ENCODE measurements at places on chromosomes 5 and 9.
A peak's percentile ranks its signal among the peaks of the same experiment; 100 is the strongest.

DNA sequence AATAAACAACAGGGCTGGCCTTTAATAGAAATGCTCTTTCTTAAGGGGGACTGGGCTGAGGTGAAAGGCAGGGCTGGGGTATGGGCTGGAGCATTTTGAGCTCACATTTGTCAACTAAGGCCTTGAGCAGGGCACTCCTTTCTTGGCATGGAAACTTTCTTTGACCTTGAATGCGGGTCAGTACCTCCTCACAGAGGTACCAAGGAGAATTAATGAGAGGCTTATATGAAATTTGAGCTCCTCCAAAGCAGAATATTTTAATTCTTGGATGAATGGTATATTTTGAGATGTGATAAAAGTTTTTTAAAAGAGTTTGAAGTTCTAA is 3.1 kb downstream of the CYSTM1 start:
- no peak for DNase-seq

DNA sequence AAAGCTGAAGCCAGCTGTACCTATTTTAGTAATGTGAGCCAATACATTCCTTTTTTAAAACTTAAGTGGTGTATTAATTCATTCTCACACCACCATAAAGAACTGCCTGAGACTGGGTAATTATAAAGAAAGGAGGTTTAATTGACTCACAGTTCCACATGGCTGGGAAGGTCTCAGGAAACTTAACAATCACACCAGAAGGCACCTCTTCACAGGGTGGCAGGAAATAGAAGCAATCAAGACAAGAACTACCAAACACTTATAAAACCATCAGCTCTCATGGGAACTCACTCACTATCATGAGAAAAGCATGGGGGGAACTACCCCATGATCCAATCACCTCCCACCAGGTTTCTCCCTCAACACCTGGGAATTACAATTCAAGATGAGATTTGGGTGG is 21.0 kb downstream of the ESM1 start:
- DNase-seq, result no peak

GRCh38 chr9:116361547-116361946 is 208.0 kb downstream of the PAPPA start:
- no peak for DNase-seq

DNA sequence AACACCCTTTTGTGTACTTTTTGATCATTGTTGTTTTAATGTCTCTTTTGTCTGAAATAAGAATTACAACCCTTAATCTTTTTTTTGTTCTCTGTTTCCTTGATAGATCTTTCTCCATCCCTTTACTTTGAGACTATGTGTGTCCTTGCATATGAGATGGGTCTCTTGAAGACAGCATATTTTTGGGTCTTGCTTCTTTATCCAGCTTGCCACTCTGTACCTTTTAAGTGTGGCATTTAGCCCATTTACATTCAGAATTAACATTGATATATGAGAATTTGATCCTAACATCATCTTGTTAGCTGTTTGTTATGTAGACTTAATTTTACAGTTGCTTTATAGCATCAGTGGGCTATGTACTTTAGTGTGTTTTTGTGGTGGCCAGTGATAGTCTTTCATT is 382.5 kb downstream of the MED10 start:
- no peak for DNase-seq

GRCh38 chr5:72451741-72452505 is 55.3 kb downstream of the ZNF366 start:
- peak; percentile 96 for DNase-seq

- no peak for DNase-seq
These were observed 107.7 kb downstream of the DMAC1 start for GRCh38 chr9:7691909-7692308.

- no peak for DNase-seq
These were observed 62.9 kb downstream of the COL5A1 start for GRCh38 chr9:134704498-134704897.

DNA sequence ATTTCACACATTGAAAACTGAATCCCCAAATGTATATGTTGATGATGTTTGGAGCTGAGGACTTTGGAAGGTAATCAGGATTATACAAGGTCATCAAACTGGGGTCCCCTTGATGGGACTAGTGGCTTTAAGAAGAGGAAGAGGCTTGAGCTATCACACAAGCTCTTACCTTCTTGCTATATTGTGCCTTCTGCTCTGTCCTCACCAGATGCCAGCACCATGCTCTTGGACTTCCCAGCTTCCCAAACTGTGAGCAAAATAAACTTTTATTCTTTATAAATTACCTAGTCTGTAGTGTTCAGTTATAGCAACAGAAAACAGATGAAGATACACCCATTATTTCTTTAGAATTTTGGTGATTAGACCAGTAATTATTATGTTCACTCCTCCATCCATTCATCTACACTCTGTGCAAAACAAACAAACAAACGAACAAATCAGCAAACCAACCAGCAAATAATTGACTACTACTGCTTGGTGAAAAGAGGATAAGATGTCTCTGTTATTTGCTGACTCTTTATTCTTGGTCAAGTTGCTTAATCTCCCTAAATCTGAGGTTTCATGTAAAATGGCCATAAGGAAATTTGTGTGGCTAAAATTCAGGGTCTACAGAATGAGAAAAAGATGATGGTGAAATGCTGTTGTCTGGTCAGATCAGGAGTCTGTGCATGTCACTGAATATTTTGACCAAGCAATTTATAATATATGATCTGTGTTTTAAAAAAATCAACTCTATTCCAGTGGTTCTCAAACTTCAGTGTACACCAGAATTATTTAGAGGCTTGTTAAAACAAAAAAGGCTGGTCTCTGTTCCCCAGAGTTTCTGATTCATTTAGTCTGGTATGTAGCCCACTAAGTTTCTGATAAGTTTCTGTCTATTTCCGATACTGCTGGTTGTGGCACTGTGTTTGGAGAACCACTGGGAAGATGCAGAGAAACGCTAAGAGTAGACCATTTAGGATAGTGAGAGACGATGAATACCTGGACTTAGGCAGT is 854.1 kb downstream of the MAT2B start:
- DNase-seq, result no peak

DNA sequence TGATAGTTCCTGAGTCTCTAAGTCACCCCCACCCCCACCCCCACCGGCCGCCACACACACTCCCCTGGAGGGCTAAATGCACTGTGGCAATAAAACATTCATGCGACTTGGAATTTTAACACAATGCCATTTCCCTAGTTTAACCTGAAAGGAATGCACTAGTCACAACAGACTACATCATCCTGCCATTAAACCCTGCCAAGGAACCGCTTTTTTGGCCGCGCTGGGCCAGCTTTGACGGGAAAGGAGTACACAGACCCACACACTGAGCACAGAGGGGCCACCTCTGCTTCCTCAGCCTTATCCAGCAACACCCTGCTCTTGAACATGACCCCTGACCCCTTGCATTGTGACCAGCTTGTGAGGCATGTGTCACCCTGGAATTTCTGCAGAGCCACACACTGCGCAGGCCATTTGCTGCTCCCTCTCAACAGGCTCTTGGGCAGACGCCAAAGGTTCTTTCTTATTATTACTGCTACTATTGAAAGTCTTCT is 165.3 kb downstream of the BNC2 start:
- DNase-seq, result peak; percentile 94

GRCh38 chr9:137582286-137582860 is 3.6 kb upstream of the DPH7 start:
- DNase-seq, result no peak

- DNase-seq, result no peak
These were observed 56.7 kb upstream of the CXCL14 start for GRCh38 chr5:135635451-135635850.

GRCh38 chr5:141236516-141237313 is 8.5 kb upstream of the PCDHB15 start:
- no peak for DNase-seq

DNA sequence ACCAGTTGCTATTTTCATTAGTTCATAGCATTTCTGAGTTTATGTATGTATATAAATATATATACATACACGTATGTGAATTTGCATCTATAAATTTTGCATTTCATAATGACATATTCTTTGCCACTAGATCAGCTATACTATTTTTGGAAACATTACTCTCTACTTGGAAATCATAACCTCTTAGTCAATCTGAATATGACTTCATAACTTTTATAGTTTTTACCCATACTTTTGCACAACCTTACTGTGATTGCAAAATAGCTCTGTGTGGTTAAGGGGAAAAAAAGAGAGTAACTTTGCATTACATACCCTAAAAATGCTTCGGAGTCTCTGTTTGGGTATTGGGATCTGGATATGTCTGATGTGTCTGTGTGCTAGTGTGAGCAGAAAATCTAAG is 44.9 kb upstream of the ADAMTSL1 start:
- DNase-seq, result no peak

- peak; percentile 46 for DNase-seq
These were observed 38.7 kb downstream of the NLN start for GRCh38 chr5:65760504-65761275.

GRCh38 chr9:125156551-125156950 is 13.2 kb upstream of the SCAI start:
- no peak for DNase-seq

DNA sequence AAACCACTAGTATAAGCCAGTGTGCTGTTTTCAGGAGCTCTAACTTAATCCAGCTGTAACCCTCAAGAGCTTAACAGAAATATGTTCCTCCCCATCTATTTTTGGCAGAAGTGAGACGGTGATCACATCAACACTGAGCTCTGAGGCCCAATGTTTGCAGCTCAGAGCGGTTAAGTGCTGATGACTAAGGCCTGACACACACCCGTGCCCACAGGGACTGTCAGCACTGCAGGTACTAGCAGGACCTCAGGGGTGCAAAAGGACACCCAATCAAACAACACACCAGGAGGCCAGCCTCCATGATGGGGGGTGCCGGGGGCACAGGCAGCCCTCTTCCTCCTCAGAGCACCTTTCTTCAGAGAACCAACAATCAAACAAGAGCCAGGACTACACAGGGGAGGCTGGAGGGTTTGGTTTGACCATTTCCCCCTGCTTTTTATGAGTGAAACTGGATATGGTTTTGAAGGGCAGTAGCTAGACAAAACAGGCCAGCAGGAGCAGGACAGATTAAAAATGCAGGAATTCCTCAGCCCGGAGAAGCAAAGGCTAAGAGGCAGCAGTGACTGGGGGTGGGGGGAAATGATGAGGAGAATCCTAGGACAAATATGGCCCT is 61.3 kb downstream of the RAPGEF1 start:
- DNase-seq, result peak; percentile 91

DNA sequence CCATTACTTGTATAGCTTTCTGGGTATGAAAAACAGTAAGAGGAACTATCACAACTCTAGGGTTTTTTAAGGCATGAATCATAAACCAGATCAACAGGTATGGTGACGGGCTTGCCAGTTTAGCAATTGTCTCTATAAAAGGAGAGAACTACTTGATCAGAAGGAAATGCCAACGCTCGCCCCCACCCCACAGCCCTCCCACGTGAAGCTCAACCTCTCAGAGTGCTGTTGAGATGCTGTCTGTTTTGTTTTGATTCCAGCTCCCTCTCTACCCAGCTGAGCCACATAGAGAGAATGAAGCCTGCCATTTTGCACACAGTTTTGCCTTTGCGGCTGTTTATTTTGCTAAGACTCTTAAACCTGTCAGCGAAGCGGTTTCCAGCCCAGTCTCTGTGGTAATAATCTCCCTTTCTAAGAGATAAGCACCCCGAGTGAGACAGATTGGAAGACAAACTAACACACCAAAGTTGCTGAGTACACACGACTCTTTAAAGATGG is 257.9 kb upstream of the ANKRD55 start:
- DNase-seq, result no peak

- no peak for DNase-seq
These were observed 52.8 kb upstream of the TUT7 start for GRCh38 chr9:86407022-86407421.

DNA sequence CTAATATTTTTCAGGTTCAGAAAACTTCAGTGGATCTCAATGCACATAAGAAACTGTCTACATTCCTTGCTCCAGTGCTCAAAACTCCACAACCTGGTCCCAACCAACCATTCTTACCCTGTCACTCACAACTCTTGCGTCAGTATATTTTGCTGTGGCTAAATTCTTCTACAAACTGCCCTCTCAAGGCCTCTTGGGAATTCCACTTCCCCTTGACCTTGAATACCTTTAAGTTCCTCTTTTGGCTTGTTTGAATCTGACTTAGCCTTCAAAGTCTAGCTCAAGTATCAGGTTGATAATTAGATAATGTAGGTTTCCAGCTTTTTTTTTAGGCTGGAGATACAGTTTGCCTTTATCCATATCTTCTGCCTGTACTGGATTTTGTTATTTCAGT is 128.3 kb downstream of the SLF1 start:
- DNase-seq, result no peak

GRCh38 chr5:113325054-113325453 is 109.7 kb downstream of the TSSK1B start:
- no peak for DNase-seq

DNA sequence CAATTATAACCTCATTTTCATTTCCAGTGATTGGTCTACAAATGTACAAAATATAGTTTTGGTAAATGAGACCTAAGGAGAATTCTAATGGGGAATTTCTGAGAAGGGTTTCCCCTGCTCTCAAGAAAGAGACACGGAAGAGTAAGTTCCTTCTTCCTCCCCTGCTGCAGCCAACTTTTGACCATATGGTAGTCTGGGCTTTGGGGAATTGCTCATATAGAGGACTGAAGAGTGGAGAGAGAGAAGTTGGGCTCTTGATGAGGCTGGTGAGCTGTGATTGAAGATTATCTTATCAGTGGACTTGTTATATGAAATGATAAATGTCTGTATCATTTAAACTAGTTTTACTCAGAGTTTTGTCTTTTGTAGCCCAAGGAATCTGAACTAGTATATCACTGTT is 4.3 kb upstream of the LNPEP start:
- DNase-seq, result no peak

- no peak for DNase-seq
These were observed 81.9 kb downstream of the ADAMTS12 start for GRCh38 chr5:33809936-33810335.

GRCh38 chr5:54676481-54677340 is 159.2 kb downstream of the SNX18 start:
- DNase-seq, result no peak

- DNase-seq, result no peak
These were observed 180.2 kb upstream of the ZNF618 start for GRCh38 chr9:113695901-113696300.

GRCh38 chr9:126430124-126430523 is 103.5 kb downstream of the MVB12B start:
- no peak for DNase-seq

DNA sequence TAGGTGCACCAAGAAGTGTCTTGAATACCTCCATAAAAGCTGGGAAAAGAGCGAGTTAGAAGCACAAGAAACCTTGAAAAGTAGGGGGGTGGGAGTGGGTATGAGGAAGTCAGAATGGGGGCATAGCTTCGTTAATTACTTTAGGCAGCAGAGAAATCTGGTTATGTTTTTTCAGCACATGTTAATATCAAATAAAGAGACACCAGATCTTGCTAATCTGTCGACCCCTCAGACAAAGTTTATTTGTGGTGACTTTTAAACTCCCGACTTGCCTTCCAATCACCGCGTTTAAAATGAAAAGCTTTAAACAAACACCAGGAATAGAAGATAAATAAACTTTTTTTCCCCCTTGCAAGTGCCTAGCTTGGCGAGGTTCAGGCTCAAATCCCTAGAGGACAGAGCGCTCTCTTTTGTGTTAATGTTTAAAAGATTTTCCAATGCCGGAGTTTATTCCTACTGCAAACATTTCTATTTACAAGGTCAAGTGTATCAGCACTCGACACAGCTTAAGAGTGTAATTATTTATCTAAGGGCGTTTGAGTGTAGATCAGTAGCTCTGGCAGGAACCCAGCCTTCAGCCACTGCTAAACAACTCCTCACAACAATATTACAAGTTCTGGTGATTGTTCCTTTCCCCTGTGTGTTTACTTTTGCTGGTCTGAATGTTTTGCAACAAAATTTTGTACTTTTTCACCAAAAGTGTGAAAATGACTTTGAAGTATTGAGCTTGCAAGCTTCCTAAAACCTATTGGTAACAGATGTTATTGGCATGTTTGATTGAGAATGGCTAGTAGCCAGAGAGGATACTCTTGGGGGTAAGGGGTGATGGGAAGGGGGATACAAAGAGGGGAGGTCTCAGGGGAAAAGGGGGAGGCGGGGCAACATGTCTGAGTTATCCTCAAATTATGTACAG is 3.8 kb downstream of the GAS1 start:
- no peak for DNase-seq
